ENCODE measurements at places on chromosomes 7 and 10. TPM values are rescaled to one million over a fixed set of nuclear protein-coding genes. Genes with fewer than 3 reads are reported as not detected.

GRCh38 chr7:26670841-26671240 lies 193.5 kb downstream of the SKAP2 start:
- no peak for DNase-seq

DNA sequence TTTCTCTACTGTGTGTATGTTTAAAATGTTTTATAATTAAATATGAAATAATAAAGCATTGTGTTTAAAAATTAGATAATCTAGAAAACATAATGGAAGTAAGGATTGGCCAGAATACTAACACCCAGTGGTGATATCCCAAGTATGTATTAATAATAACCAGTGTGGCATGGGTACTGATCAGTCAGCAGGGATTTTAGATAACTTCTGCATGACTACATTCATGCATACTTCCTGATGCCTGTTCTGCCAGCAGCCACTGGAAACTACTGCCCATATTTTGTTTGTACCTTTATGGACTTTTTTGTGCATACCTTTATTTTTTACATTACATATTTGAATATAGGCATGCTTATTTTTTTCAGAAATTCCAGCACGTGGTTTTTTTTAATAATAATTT lies 156.6 kb upstream of the TMEM196 start:
- no peak for DNase-seq

The BTBD16 gene
- total RNA-seq: not detected

The TMEM196 gene
- not detected for total RNA-seq

The FAM171A1 gene
- total RNA-seq: 20.6 TPM

- no peak for DNase-seq
Observed at GRCh38 chr7:84177758-84178412, 16.7 kb downstream of the SEMA3A start.

Measured in Daoy (cell line).